ENCODE measurements at places on chromosomes 7 and 10. TPM values are rescaled to one million over a fixed set of nuclear protein-coding genes. Genes with fewer than 3 reads are reported as not detected.

- no peak for DNase-seq
- H3K36me3 ChIP-seq: peaks cover 35% of the 10 kb centered on the region
- no peak overlapping the region for H3K4me3 ChIP-seq
- H3K27ac ChIP-seq: no peak overlapping the region
- peaks cover 23% of the 10 kb centered on the region for H3K4me1 ChIP-seq
Observed at GRCh38 chr10:73814276-73814895, 3.0 kb upstream of the NDST2 start.

Gene MOGAT3
- not detected for total RNA-seq

DNA sequence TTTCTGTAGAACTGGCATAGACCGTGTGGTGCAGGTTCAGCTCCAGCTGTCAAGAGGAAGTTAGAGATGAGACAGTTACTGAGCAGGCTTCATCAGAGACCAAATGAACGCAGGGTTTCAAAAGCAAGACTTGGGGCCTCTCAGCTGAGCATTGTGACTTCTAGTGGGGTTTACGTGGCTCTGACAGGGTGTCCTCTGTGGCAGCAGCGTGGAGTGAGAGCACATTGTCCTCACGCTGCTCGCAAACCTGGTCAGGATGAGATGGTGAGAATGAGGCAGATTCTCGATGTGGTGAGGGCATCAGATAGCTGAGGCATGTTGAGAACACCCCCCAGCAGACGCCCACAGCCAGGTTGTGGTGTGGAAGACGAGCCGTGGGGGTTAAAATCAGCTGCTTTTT is 126.0 kb downstream of the DNAJB6 start:
- H3K36me3 ChIP-seq: no peaks in the 10 kb centered on the region
- peaks cover 7% of the 10 kb centered on the region for H3K4me1 ChIP-seq
- peak overlapping the region; percentile 41 for H3K27ac ChIP-seq
- H3K27me3 ChIP-seq: peaks cover 12% of the 10 kb centered on the region
- peak; percentile 3 for DNase-seq
- no peak overlapping the region for H3K4me3 ChIP-seq

DNA sequence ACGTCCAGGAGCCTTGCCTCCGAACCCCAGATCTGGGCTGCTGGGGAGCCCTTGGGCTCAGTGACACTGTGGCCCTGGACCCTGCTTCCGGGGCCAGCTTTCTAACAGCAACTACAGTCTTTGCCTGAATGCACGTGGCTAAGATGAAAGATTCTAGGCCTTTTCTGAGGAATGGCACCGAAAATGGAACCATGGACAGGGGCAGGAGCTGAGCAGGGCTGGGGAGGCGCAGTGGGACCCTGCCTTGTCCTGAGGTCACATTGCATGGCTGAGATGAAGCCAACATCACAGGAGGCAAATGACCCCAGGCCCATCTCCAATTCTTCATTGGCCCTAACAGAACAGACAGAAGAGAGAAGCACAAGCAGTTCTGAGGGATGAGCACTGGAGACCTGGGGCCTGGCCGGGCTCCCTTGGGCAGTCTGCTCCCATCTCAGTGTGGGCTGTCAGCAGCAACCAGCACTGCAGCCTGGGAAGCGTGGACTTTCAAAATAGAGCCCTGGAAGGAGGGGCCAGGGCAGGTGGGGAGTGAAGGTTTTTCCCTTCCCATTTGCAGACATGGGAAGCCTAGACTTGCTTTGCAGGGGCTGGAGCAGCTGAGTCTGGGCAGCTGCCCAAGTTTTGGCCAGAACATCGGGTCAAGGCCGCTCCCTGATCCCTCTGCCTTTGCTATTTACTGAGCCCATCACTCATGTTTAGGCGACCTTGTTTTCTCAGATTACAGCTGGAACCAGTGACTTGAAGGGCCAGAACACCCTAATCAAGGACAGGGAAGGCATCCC is 114.4 kb upstream of the TCERG1L start:
- no peaks in the 10 kb centered on the region for H3K27me3 ChIP-seq
- H3K27ac ChIP-seq: no peak overlapping the region

- no peak for DNase-seq
- no peaks in the 10 kb centered on the region for H3K36me3 ChIP-seq
- peak overlapping the region; percentile 71 for H3K4me3 ChIP-seq
- H3K27me3 ChIP-seq: peaks cover 76% of the 10 kb centered on the region
Observed at GRCh38 chr10:103854686-103855391, 537 bp downstream of the SH3PXD2A start.

GRCh38 chr7:129193892-129194291 is 5.5 kb downstream of the SMO start:
- H3K4me1 ChIP-seq: no peaks in the 10 kb centered on the region
- no peak overlapping the region for H3K4me3 ChIP-seq
- H3K27ac ChIP-seq: no peak overlapping the region
- no peaks in the 10 kb centered on the region for H3K36me3 ChIP-seq
- H3K27me3 ChIP-seq: peaks cover 38% of the 10 kb centered on the region

Gene GOLGA7B
- 12.6 TPM for total RNA-seq
